ENCODE measurements at places on chromosomes 4 and X. TPM values are rescaled to one million over a fixed set of nuclear protein-coding genes. Genes with fewer than 3 reads are reported as not detected.

DNA sequence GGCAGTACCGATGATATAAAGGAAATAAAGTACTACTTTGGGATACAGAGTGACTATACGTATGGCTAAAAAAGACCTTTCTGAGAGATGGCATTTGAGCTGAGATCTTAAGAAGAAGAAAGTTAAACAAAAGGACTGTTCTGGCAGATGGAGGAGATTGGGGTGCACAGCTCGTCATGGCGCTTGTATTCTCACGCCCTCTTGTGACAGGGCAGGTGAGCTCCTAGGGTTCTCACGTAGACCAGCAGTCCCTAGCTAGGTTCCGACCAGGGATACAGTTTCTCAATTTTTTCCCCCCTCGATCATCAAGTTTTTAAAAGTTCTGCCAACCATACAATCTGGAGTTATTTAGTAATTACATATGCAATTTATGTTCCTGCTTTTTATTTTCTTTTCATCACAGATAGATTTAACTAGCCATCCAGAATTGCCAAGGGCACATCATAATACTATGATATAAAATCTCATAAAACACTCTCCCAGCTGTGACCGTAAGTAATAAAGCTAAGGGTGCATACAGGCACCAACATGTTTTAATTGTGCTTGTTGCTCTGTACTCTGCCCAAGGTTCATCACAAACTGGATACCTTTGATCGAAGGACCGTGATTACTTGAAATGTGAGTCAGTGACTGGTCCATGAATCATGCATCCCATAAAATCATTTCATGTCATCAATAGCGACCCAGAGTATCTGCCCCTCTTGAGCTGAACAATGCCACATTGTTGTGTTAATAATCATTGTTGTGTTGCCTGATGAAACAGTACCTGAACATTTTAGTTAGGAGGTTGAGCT, 69.4 kb upstream of the ZNF518B start:
- no peak for DNase-seq

DNA sequence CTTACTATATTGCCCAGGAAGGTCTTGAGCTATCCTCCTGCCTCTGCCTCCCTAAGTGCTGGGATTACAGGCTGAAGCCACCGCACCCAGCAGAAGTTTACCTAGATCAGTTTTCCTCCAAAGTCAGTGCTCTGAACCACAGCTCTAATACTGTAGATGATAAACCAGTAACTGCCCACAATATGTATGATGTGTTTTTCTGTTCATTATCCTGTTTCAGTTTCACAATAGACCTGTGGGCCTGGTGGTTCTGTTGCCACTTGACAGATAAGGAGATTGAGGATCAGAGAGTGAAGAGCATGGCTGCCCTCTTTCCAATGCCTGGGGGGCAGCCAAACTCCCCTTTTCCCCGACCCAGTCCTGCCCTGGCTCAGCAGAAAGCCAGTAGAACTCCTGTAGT, 87.0 kb downstream of the EFNB1 start:
- no peak for DNase-seq

SH3RF1 gene
- 57.8 TPM for total RNA-seq

ADH6 gene
- total RNA-seq, result 0.36 TPM

DNA sequence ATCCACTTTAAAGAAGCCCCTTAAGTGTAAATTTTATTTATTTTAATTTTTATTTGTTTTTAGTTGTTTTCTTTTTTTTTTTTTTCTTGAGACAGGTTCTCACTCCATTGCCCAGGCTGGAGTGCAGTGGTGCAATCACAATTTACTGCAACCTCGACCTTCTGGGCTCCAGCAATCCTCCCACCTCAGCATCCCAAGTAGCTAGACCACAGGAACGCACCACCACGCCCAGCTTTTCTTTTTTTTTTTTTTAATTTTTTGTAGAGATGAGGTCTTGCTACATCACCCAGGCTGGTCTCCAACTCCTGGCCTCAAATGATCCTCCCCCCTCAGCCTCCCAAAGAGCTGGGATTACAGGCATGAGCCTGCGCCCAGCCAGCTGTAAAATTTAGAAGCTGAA, 6.0 kb downstream of the SAT1 start:
- no peak for DNase-seq

MEPE gene
- not detected for total RNA-seq

- no peak for DNase-seq
Measured at GRCh38 chrX:135489542-135489941, 30.9 kb upstream of the INTS6L start.

F11 gene
- total RNA-seq, result not detected

USP17L18 gene
- not detected for total RNA-seq

DNA sequence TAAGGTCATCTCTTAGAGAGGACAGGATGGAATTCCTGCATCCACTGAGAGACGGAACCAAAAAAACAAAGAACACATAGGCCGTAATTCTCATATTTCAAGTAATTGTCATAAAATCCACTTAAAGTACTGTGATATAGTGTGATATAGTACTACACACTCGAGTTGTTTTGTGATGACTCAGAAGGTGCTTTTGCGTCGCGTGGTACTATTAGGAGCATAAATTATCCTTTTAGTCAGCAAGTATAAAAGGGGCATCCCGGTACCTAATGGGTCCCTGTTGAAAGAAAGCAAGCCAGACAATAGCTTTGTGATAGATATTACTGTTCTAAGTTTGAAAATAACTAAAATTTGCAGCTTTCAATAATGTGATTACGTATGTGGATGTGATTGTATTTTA, 55.3 kb downstream of the GPR143 start:
- no peak for DNase-seq

DNA sequence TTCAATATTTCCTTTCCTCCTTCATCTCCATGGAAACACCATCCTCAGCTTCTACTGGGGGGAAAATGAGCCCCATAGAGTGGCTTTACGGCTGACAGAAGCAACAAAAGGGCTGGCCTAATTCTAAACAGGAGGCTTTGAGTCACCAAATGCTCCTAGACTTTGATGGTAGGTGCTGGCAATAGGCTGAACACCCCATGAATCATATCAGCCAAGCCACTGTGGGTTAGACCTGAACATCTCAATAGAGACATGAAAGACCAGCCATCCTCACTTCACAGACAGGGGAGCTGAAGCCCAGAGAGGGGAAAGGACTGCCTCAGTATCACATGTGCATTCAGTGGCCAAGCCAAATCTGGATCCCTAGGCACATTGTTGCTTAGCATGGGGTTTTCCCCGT, 107.6 kb downstream of the AMER1 start:
- DNase-seq, result no peak
